Right atrium auricular region (tissue), 2 donors: ENCODE measurements at places on chromosomes 5 and 9. TPM values are rescaled to one million over a fixed set of nuclear protein-coding genes. Genes with fewer than 3 reads are reported as not detected.

The TMEM38B gene
- 56.7 TPM for total RNA-seq

The PCDHA9 gene
- total RNA-seq, result 0.04 TPM

The PRDM9 gene
- total RNA-seq, result not detected

The CSF1R gene
- 11.2 TPM for total RNA-seq

The CCNI2 gene
- not detected for total RNA-seq

The ANKRD18B gene
- not detected for total RNA-seq

DNA sequence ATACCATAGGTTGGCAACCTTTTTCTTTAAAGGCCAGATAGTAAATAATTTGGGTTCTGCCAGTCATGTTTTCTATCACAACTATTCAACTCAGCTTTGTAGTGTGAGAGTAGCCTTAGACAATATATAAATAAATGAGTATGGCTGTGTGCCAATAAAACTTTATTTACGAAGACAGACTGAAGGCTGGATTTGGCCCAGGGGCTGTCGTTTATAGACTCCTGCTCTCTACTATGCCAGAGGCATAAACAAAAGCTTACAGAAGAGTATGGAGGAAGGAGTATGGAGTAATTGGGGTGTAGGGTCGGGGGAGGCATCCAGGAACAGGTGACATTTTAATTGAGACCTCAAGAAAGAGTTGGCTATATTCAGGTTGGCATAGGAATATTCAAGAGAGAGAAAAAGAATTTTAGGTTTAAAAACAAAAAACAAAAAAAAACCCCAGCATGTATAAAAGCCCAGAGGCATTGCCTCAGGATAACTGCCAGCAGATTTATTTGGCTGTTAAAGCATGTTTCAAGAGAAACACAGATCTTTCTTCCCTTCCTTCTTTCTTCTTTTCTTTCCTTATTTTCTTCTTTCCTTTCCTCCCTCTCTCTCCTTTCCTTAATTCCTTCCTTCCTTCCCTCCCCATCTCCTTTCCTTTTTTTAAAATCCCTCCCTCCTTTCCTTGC is 39.9 kb downstream of the SLIT3 start:
- no peak overlapping the region for H3K4me3 ChIP-seq
- H3K27me3 ChIP-seq, result no peaks in the 10 kb centered on the region
- DNase-seq, result no peak

GRCh38 chr9:107633406-107633805 is 143.8 kb upstream of the KLF4 start:
- DNase-seq, result no peak
- no peaks in the 10 kb centered on the region for H3K36me3 ChIP-seq
- no peak overlapping the region for H3K4me3 ChIP-seq

DNA sequence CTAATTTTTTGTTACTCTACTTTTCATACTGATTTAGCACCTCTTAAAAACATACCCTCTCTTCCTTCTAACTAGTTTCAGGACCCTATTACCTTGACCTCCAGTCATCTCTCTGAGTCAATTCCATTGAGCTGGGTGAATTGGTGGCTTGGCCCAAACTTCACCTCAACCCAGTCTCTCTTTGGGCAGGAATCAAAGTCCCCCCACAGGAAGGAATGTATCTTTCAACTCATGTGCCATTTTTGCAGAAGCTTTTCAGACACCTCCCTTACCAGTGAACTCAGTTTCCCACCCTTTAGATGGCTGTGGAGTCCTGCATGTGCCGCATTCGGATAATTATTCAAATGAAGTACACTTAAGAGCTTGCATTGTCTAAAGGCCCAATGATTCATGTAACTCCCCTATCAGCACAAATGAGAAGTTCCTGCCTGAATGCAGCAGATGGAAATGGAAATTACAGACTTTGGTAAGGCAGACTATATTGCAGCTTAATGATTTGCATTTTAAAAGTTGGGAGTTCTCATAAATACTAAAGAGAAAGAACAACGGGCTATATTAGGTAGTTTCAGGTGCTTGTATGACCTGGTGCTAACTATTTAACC is 693.5 kb downstream of the PTPRD start:
- H3K4me3 ChIP-seq, result no peak overlapping the region
- DNase-seq, result no peak
- no peak overlapping the region for H3K27ac ChIP-seq
- no peaks in the 10 kb centered on the region for H3K36me3 ChIP-seq
- H3K27me3 ChIP-seq, result no peaks in the 10 kb centered on the region

DNA sequence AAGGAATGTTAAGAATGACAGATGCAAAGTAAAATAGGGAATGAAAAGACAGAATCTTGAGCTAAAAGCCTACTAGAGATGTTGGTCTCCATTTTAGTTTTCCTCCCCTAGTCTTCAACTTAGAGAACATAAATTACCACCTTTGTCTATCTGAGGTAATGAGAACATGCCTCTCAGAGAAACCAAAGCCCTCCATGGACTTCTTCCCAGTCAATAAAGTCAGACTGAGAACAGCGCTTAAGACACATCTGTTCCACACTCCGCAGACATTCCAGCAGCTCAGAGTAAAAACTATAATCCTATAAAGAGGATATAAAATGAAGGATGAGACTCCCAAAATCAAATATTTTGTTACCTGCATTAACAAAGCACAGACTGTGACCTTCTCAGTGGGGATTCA is 79.2 kb downstream of the DPYSL3 start:
- no peaks in the 10 kb centered on the region for H3K27me3 ChIP-seq
- no peak for DNase-seq
- H3K4me3 ChIP-seq, result no peak overlapping the region
- no peak overlapping the region for H3K27ac ChIP-seq

DNA sequence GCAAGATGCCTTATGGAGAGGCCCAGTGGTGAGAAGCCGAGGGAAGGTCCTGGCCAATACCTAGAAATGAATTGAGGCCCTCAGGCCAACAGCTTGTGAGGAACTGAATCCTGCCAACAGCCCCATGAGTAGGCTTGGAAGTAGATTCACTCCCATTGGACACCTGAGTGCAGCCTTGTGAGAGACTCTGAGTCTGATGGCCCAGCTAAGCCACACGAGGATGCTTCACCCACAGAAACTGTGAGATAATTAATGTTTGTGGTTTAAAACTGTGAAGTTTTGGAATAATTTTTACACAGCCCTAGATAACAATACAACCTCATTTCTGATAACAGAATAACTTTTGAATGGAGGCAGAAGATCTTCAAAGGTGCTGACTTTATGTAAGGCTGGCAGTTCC is 65.9 kb upstream of the DAP start:
- H3K36me3 ChIP-seq, result no peaks in the 10 kb centered on the region
- no peaks in the 10 kb centered on the region for H3K4me1 ChIP-seq
- no peak for DNase-seq

- H3K27me3 ChIP-seq, result no peaks in the 10 kb centered on the region
- no peak for DNase-seq
- H3K4me1 ChIP-seq, result peaks cover 12% of the 10 kb centered on the region
- no peaks in the 10 kb centered on the region for H3K36me3 ChIP-seq
- peak overlapping the region; percentile 14 for H3K27ac ChIP-seq
- no peak overlapping the region for H3K4me3 ChIP-seq
Observed at GRCh38 chr9:112288029-112288428, 45.4 kb downstream of the PTBP3 start.

- no peak overlapping the region for H3K4me3 ChIP-seq
- H3K36me3 ChIP-seq, result peaks cover 20% of the 10 kb centered on the region
- H3K27ac ChIP-seq, result no peak overlapping the region
- DNase-seq, result no peak
Observed at GRCh38 chr5:71475788-71476384, 20.4 kb downstream of the BDP1 start.

DNA sequence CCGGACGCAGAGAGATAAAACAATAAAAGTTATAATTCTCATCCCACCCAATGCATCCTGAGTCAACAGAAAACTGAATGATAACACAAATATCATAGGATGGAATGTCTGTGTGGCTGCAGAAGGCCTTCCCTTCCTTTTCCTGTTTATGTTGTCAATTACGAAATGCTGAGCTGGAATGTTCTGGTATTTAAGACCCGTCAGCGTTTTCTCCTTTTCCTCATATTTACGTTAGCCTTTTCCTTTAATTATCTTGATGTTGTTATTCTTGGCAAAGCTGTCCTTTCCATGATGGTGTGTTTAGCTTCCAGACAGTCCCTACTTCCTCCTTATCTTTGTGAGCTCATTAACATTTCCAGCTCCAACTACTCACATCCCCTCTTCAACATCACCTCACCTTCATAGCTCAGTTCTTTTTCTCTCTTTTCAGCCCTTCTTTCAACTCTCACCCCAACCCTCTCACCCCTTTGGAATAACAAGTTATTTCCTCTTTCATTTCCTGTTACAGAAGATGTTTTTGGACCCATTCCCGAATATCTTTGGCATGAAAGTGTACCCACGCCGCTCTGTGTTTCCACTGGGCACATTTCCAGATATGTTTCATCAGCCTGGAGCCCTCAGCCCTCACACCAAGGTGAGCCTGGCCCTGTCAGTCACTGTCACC is 221.6 kb downstream of the NR2F1-AS1 start:
- no peaks in the 10 kb centered on the region for H3K4me1 ChIP-seq
- no peak for DNase-seq
- H3K4me3 ChIP-seq, result no peak overlapping the region
- H3K27me3 ChIP-seq, result no peaks in the 10 kb centered on the region

DNA sequence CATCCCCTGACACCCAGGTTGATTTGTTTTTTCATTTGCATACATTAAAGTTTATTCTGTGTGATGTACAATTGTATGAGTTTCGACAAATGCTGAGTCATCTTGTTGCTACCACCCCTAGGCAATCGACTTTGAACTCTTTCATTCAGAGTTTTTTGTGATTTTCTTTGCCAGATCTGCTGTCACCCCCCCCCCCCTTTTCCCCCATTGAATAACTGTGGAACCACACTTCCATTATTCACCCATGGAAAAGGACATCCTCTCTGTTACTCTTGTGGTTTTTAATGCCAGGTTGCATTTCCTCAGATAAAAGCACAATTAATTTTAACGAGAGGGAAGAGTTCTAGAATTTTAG is 13.7 kb upstream of the FAM120AOS start:
- DNase-seq, result no peak
- H3K4me3 ChIP-seq, result no peak overlapping the region
- no peaks in the 10 kb centered on the region for H3K27me3 ChIP-seq
- peaks cover 80% of the 10 kb centered on the region for H3K4me1 ChIP-seq
- H3K27ac ChIP-seq, result peak overlapping the region; percentile 45

- H3K27ac ChIP-seq, result no peak overlapping the region
- H3K36me3 ChIP-seq, result no peaks in the 10 kb centered on the region
- no peak for DNase-seq
- no peak overlapping the region for H3K4me3 ChIP-seq
Observed at GRCh38 chr5:135648116-135648515, 69.3 kb upstream of the CXCL14 start.

DNA sequence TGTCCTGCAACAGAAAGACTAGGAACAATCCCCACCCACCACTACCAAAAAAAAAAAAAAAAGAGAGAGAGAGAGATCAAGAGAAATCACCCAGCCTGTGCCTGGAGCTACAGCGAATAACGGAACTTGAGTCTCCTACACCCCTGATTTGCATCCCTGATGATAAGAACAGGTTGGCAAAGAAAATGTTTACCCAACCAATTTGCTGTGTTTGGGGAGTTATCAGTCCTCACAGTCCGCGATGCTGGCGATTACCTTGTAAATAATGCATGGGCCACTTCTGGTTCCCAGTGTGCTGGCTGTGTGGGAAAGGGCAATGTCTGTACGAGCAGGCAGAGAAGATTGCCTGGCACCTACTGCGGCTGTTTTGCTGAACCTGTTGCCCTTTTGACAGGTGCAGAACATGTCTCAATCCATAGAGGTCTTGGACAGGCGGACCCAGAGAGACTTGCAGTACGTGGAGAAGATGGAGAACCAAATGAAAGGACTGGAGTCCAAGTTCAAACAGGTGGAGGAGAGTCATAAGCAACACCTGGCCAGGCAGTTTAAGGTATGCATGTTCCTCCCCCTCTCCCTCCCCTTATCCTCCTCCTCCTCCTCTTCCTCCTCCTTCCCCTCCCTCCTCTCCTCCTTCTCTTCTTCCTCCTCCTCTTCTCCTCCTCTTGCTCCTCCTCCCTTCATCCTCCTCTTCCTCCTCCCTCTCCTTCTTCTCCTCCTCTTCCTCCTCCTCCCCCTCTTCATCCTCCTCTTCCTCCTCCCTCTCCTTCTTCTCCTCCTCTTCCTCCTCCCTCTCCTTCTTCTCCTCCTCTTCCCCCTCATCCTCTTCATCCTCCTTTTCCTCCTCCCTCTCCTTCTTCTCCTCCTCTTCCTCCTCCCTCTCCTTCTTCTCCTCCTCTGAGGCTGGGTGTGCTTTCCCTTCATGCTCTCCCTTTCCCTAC is 8.3 kb downstream of the OLFM1 start:
- no peaks in the 10 kb centered on the region for H3K36me3 ChIP-seq
- no peak overlapping the region for H3K27ac ChIP-seq
- DNase-seq, result no peak

DNA sequence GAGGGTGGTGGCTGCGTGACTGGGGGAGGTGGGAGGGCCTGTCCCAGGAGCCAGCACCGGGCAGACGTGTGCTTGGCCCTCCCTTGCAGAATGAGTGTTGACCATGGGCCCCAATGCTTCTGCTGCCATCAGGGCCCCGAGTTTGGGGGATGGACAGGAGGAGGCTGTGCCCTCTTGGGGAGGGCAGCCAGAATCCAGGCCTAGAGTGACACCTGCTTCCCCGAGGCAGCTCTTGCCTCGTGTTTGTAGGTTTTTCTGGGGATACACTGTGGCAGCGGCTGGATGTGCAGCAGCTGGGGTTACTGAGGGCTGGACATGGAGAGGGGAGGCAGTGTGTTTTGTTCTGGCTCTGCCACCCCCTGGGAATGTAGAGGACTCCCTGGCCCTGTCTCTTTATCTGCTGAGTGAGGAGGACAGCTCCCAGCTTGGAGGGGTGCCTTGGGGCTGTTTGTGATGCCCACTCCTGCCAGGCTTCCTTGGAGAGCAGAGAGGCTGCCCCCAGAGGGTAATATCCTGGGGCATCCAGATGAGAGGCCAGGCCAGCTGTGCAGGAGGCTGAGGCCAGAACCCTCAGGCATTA is 22.7 kb downstream of the WNK2 start:
- peaks cover 87% of the 10 kb centered on the region for H3K4me1 ChIP-seq
- no peak for DNase-seq
- H3K27ac ChIP-seq, result peak overlapping the region; percentile 93
- no peaks in the 10 kb centered on the region for H3K36me3 ChIP-seq
- no peak overlapping the region for H3K4me3 ChIP-seq
- no peaks in the 10 kb centered on the region for H3K27me3 ChIP-seq

DNA sequence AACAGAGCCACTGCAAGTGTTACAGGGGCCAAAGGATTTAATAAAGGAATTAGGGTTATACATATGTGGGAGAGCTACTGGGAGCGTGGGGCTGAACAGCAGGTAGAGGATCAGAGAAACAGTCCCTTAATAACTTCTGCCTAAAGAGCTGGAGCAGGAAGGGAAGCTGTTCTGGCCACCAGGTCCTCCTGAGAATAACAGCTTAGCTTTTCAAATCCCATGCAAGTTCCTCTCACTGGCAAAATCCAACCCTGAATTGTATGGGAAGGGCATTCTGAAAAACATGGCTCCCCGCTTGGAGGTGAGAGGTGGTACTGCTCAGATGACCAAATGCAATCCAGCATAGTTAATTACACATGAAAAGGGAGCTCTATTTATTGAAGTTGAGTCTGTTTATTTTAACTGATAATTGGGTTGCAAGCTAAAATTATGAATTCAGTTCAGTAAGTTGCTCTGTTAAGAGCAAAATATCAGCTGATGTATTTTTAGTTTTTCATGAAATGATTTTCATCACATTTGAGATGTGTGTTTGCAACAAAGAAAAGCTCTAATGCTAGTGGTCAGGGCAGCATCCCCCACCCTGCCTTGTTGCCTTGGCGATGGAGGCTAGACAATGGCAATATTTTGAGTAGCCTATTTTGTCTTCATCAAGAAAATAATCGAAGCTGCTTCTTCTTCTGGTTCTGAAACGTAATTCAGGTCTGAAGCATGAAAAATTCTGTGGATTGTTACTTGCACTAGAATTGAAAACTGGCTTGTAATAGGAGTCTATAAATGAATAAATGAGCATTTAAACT is 58.4 kb upstream of the SH3GL2 start:
- H3K27ac ChIP-seq, result no peak overlapping the region
- H3K4me3 ChIP-seq, result no peak overlapping the region
- no peak for DNase-seq
- H3K36me3 ChIP-seq, result no peaks in the 10 kb centered on the region
- H3K27me3 ChIP-seq, result no peaks in the 10 kb centered on the region
